Activated CD8-positive, alpha-beta memory T cell treated with anti-CD3 and anti-CD28 coated beads, Interleukin-2, amount 50 U/mL, for 48 hours (primary cell): ENCODE measurements at places on chromosomes 13 and 19.

DNA sequence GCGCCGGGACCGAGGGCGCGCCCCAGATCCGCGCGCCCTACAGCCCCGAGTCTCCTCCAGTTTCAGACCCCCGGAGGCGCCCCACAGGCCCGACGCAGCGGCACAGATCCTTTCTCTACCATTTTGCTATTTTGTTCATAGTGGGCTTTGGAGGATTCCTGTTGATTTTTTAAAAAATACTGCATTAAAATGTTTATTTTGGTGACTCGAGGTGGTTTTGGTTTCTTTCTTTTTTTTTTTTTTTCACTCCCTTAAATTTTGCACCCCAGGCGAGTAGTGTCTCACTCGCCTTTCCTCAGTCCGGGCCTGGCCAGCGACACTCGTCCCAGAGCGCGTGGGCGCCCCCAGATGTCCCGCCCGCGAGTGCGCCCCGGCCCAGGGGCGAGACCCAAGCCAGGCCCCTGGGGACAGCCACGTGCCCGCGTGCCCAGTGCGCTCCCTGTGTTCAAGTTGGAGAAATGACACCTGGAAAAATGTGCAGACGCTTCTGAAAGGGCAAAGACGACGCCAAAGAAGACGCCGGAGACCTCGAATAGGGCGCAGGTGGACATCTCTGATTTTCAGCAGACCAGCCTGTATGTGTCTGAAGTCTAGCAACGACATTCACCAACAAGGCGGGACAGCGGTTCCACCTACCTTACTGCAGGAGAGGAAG, 471 bp upstream of the INSR start:
- peak; percentile 56 for DNase-seq

DNA sequence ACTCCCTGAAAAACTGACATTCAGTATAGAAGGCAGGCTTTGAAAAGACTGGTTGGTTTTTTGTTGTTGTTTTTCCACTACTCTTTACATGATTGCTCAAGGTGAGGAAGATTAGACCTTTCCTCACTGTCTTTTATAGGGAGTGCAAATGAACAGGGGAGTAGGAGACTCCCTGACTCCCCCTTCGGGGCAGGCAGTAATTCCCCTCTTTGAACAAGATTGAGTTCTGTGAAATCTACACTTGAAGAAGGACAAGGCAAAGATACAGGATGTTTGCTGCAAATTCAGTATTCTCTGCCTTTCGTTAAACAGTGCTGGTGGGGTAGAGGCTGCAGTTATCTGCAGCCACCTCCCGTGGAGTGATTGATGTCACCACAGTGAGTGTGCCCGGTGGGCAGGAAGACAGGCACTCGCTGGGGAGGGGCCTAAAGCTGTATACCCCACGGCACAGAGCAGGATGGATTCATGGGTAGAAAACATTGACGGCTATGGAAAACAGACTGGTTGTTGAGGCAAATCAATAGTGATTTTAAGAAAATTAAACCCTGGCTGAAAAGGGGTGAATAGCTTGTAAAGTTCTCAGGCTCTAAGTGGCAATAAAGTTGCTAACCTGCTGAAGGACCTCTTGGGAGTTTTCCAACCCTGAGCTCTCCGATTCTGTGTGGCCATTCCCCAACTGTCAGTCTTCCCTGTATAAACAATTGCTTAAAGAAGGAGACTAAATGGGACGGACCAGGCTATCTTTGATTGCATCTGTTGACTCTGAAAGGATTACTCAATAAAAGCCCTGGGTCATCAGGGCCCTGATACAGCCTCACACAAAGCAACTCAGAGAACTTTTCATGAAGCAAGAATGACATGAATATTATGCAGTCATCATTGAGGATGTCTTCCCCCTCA, 308.3 kb downstream of the TBC1D4 start:
- no peak for DNase-seq

DNA sequence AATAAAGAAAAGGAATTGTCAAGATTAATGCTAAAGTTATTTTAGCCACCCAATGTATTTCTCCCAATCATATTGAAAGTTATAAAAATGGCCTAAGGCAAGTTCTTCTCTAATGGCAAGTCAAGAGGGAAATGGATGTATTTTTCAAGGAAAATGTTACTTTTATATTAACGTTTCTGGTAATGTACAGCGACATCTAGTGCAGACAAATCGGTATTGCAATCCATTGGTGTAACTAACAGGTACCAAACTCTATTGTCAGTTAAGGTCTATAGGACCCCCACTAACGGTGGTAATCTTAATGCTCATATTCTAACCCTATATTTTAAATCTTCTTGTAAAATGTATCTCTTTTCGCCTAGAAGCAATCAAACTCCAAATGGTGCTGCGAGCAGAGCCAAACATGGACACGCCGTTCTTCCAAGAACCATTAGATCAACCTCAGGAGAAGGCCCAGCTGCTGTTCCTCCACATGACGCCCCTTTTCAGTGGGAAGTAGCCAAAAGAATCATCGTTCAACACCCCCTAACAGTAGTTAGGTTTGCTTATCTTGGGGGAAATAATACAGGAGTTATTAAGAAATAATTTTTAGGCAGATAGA, 98.5 kb upstream of the PABPC3 start:
- no peak for DNase-seq

- no peak for DNase-seq
These were observed 2.3 kb downstream of the ZNF524 start for GRCh38 chr19:55602104-55603001.

DNA sequence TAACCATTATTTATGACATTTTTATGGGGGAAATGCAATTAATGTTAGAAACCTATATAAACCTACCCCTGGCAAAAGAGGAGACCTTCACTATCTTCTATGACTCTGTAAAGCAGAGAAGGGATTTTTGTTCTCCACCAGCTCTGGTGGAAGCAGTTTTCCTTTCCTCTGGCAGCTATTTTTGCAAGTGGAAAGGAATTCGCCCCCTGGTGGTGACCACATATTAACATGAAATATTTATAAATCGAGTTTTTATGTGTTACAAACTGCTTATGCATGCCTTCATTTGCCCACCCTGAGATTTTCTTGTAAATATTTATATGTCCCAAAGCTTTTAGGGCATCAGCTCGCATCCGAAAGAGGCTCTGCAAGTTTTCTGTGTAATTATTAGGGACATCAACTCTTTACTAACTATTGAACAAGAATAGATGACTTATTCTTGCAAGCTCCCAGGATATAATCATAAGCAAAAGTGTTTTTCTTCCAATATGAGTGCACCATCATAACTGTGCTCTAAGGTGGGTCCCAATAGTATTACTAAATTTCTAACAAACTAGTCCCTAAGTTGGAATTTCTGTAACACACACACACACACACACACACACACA, 62.4 kb downstream of the SERTM1 start:
- DNase-seq = no peak

- DNase-seq = no peak
These were observed 971 bp downstream of the FOSB start for GRCh38 chr19:45468803-45469131.

DNA sequence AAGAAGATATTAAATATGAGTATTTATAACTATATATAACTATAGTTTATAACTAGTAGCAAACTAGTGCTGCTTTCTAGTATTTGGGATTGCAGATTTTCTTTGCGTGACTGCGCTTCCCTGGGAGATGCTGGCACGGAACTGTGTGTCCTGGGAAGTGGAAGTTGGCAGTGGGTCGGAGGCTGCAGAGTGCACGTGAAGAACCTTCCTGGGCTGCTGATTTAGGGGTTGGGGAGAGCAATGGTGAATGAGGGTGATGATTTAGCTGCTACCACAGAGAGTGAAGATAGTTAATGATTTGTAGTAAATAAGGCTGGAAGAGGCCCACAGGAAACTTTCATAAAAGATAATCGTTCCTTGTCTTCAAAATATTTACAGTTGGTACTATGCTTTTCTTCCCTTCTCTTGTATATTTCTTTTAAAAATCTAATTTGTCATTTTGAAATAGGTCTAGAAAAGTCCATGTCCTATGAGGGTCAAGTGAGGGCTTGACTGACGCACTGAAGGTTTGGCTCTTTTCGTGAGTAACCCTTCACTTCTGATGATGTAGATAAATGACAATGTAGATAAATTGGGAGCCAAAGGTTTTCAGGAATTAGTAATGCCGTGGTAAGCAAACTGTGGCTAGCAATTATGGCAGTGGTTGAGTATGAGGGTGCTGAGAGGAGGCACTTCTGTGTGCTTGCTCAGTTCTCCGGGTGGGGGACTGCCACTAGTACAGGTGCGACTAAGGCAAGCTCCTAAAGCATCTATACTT, 3.0 kb upstream of the NAA16 start:
- DNase-seq = no peak

GRCh38 chr19:679418-680286, 3.5 kb downstream of the FSTL3 start:
- peak; percentile 74 for DNase-seq

- no peak for DNase-seq
These were observed 140.3 kb downstream of the PDS5B start for GRCh38 chr13:32726374-32727037.

DNA sequence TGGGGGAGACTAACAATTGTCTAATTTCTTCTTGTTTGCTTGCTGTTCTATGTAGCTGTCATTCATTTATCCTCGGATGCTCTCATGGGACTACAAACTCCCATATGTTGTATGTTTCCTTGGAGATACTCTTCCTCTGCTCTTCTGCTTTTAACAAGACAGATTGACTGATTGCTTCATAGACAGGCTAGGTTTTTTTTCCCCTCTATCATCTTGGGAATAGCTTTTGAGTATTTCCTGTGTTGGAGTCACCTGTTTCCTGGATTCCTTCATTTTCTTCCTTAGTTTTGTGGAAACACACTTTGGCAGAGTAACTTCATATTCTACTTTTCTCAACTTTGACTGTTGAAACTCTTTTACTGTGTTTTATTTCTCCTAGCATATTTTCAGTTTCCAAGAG, 27.6 kb downstream of the EDNRB start:
- no peak for DNase-seq

GRCh38 chr13:112984954-112985802, 16.2 kb downstream of the MCF2L start:
- DNase-seq = no peak
